ENCODE measurements at places on chromosomes 7 and 10.

DNA sequence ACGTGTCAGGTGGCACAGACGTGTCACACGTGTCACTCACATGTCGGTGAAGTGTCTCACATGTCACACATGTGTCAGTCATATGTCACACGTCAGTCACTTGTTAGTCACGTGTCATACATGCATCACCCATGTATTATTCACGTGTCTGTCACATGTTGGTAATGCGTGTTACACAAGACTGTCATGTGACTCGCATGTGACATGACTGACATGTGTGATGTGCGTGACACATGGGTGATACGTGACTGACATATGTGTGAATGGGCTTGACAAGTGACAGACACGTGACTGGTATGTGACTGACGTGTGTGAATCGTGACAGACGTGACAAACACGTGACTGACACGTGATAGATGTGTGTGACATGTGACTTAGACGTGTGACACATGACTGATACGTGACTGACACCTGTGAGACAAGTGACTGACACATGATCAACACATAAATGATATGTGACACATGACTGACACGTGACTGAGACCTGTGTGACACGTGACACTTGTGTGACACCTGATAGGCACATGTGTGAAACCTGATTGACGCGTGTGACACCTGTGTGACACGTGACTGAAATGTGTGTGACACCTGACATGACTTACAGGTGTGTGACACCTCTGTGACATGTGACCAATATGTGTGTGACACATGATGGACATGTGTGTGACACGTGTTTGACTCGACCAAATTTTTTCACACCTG, 56.1 kb downstream of the ZNF92 start:
- no peak for DNase-seq

- no peak for DNase-seq
These were observed 14.9 kb downstream of the ZNF22 start for GRCh38 chr10:45015590-45015989.

DNA sequence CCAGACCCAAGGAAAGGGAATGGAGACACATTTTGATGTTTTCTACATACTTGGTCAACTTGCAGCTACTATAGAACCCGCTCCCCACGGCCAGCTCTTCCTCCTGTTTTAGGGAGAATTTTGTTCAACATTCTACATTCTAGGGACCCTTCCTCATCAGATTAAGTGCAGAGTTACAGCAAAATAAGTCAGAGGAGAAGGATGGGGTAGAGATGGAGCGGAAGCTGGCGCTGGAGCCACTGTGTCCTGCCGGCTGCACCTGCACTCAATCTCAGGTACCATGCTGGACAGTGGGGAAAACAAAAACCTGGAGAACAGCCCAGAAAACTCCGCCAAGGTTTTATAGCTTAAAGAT, 79.4 kb upstream of the EN2 start:
- DNase-seq, result no peak

DNA sequence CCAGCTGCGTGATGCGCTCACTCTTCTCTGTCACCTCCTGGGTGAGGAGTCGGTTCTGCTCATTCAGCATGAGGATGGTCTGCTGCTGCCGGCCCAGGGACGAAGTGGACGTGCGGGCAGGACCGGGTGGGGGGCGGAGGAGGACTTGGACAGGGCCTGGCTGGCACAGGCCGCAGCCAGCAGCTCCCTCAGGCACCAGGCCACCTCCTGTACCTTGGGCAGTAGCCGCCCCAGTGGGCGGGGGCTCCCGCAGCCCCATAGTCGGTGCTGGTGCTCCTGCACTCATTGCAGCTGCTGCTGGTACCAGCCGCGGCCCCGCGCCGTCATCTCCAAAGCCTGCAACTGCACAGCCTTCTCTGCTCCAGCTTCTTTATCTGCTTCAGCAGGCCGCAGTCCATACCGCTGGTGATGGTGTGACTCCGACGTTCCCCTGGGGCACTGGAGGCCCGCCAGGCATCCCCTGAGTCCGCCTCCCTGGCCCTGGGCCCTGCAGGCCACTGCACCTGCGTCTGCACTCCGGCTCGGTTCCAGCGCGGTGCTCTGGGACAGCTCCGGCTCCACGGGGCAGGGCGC, 884.9 kb upstream of the ZNF722 start:
- no peak for DNase-seq

GRCh38 chr7:47443049-47443448, 138.9 kb downstream of the TNS3 start:
- no peak for DNase-seq

- no peak for DNase-seq
These were observed 34.4 kb downstream of the FHIP2A start for GRCh38 chr10:114855776-114856543.

DNA sequence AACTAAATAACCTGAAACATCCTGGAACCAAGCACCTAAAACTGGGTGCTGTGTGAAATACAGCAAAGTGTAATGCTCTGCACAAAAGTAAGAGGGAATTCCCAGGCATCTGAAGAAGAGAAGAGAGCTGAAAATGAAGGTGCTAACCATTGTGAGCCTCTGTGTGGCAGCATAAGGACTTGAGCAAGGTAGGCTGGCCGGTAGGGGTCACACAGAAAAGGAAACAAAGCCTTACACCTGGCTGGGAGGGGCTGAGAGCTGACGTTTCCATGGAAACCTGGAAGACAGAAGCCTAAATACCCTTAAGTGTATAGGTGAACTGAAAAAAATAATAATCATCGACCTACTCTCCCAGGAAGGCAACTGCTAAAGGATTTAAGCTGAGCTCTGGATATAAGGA, 48.6 kb downstream of the CUL1 start:
- peak; percentile 10 for DNase-seq

GRCh38 chr7:67752227-67752626, 755.6 kb downstream of the TYW1 start:
- no peak for DNase-seq

DNA sequence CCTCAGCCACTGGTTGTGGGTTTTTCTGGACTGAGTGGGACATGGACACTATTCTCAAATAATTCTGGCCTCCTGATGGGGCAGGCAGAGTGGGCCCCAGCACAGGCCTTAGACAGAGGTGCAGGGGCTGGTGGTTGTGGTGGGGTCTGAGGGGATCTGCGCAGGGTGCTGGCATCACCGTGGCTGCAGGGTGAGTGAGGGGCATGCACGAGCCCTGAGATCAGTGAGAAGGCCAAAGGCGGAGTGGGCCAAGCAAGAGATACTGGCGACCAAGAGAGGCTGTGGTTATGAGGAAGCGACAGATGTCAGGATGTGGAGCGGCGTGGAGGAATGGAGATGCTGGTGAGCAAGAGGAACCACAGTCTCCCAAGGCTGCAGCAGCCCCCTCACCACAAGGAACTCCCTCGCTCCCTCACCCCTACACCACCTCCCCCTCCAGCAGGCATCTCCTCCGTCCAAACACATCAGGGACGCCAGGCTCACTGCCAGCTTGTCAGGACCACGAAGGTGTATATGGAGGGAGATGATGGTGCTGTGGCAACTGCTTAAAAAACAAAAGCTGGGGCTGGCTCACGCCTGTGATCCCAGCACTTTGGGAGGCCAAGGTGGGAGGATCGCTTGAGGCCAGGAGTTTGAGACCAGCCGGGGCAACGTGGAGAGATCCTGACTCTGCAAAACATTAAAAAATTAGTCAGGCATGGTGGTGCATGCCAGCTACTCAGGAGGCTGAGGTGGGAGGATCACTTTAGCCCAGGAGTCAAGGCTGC, 9.6 kb downstream of the PRF1 start:
- no peak for DNase-seq

GRCh38 chr7:78996013-78996412, 457.5 kb downstream of the MAGI2 start:
- DNase-seq, result no peak

DNA sequence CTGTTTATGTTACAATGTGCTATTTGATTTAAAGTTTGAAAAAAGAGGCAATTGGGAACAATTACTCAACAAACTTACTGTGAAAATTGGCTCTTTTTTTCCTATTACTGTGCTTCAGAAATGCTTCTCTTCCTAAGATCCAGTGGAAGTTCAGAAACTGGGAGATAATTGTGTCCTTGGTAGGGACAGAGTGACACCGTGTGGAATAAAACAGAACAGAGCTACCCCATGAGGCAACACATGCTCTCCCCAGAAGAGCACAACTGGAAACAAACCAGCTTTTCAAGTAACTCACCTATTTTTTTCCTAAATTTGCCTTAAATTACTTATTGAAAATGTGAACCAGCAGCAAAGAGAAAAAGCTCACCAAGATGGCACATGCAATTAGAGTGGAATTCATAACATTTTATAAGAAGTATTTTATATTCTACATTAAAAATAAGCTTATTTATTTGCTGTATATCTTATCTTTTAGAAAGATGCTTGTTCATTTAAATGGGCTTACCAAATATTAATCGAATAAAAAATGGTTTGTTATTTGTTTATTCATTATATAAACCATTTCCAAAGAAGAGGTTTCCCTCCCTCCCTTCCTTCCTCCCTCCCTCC, 346.1 kb upstream of the ANKRD30A start:
- no peak for DNase-seq

DNA sequence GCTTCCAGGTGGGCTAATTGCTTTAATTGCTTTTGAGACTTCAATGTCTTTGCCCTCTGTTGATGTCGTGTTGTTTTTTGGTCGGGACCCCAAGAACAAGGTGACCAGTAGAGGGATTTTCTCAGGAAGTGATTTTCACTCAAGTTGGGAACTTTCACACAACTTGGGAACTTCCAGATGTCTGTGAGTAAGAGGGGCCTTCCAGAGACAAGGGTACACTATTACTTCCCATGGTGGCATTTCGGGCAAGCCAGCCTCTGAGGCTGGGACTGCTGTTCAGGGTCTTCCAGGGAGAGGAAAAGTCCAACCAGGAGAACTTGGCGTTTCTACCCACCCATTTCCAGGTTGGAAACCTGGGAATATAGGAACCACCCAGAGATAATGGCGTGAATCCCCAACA, 170.0 kb upstream of the CDCA7L start:
- DNase-seq, result no peak

- no peak for DNase-seq
These were observed 1024.8 kb upstream of the AUTS2 start for GRCh38 chr7:68573271-68574005.

DNA sequence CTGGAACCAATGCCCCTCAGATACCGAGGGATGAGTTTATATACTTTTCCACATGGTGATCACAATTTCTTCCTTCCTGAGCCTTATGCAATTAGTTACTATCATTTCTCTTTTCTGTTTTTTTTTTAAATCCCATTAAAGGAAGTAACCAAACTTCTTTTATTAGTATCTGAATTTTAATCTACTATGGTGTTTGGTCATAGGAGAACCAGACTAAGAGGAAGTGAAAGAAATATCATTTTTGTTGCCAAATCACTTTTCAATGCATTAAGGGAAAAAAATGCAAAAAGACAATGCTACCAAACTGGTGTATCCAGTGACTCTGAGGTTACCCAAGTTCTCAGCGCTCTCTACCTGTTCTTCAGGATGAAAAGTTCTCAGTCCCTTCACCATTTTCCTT, 167.7 kb downstream of the NXPH1 start:
- DNase-seq, result no peak

DNA sequence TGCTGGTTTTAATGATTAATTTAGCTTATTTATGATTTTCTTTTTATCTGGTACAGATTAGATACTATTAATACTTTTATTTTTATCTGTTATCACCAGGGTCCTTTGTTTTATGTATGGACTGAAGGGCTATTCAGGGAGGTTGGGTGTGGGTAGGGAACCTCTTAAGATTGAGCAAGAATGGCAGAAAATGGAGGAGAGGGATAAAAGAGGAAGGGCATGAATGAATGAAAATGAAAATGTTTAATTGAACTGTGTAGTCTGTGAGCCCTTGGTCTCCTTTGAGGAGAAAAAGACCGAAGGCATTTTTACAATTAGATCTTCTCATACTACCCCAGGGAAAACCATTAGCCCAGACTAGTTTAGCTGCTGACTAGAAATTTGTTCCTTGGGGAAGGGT, 93.1 kb downstream of the CDK14 start:
- DNase-seq, result no peak

- DNase-seq, result no peak
These were observed 60.8 kb upstream of the EEPD1 start for GRCh38 chr7:36092221-36092771.

DNA sequence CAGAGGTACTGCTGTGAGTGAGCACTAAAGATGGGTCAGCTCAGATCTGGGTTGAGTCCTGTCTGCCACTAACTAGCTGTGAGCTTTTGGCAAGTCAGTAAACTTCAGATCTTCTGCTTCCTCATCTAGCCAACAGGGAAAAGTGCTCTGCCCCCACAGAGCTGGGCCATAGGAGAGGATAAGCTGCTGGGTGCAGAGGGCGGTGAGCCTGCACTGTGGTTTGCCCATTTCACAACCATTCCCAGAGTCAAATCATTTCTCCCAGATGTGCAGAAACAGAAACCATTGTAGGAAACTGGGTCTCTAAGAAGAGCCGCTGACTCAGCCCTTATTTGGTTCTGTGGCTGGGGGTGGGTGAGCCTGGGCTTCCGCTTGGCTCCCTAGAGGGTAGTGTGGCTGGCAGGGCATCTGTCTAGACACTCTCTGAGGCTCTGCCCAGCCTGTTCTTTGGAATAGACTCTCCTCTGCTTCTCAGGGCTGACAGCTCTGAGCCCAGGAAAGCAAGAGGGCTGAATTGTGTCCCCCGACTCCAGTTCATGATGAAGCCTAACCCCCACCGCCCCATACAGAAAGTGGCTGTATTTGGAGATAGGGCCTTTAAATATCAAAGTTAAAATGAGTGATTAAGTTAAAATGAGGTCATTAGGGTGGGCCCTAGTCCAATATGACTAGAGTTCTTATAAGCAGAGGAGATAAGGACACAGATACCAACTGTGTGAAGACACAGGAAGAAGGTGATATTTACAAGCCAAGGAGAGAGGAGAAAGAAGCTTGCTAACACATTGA, 29.5 kb upstream of the ARHGAP22 start:
- DNase-seq, result peak; percentile 20

- no peak for DNase-seq
These were observed 19.1 kb upstream of the FAM53B start for GRCh38 chr10:124763267-124763666.

GRCh38 chr10:93766918-93767317, 9.2 kb downstream of the LGI1 start:
- DNase-seq, result no peak

DNA sequence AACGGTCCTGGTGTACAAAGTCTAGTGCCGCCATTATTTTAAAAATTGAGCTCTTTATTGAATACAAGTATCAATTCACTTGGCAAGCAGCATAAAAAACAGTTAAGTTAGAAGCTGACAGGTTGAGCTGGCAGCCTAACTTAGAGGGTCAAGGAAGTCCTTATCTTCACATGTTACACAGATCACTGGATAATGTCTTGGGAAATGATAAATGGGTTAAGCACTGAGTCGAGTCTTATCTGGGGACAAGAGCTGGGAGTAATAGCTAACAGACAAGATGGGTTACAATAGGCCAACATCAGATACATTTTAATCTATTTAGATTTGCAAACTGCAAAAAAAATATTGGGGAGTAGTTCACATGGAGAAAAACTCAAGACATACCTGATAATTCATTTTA, 34.2 kb downstream of the SLC18A2 start:
- no peak for DNase-seq

DNA sequence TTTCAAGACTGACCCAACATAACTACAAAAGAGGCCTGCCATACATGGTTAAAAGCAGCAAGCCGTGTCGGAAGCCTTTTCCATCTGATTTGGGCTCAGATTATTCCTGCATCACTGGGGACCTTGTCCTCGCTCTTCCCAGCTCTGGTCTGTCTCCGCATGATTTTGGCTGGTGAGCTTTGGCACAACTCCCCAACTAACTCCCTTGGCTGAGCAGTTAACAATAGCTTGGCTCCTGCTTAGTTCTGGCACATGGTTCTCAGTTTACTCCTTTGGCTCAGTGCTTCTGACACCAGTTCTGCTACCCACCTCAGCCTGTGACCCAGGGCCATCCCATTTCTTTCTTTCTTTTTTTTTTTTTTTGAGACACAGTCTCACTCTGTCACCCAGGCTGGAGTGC, 17.0 kb downstream of the AGK start:
- no peak for DNase-seq

All from CD4-positive, alpha-beta T cell treated with Interleukin-2 at 100 ng/mL for 4 hours (primary cell).